ENCODE measurements at places on chromosomes 7 and 10.
A peak's percentile ranks its signal among the peaks of the same experiment; 100 is the strongest.

GRCh38 chr7:2042650-2043049 lies 190.1 kb downstream of the MAD1L1 start:
- peak; percentile 56 for DNase-seq

- DNase-seq = no peak
Observed at GRCh38 chr7:43537765-43538403, 45.0 kb upstream of the STK17A start.

- DNase-seq = no peak
Observed at GRCh38 chr10:43292755-43293676, 26.2 kb upstream of the RASGEF1A start.

GRCh38 chr10:90985321-90985933 lies 64.5 kb upstream of the ANKRD1 start:
- DNase-seq = no peak

- no peak for DNase-seq
Observed at GRCh38 chr7:140562926-140563481, 77.6 kb downstream of the DENND2A start.

DNA sequence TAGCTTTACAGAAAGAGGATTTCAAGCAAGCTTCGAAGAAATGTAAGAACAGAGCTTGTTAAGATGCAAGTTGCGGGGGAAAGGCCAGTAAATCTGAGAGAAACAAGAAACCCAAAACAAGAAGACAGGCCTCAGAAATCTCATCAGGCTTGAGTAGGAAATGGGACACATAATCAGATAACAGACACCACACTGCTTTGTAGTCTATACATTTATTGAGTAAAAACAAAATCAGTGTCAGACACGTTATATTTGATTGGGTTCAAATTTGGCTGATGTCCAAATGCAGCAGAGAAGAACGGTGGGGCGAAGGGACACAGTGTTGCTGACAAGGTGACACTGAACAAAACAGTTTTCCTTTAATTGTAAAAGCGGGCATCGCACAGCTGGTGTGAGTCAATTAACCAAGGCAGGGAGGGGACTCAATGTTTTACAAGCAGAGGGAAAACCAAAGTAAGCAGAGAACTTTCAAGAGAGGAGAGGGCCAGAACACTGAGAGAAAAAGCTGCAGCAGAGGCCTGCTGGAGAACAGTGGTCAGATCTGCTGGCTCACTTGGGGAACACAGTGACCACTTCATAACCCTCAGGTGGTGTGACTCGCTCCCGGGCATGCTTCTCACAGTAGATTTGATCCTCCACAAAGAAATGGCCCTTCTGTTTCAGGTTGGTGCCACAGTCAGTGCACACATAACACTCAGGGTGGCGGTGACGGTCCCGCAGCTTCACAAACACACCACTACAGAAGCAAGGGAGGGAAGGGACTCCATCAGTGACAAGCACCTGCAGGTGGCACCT lies 43.5 kb downstream of the ACSM6 start:
- DNase-seq = no peak

DNA sequence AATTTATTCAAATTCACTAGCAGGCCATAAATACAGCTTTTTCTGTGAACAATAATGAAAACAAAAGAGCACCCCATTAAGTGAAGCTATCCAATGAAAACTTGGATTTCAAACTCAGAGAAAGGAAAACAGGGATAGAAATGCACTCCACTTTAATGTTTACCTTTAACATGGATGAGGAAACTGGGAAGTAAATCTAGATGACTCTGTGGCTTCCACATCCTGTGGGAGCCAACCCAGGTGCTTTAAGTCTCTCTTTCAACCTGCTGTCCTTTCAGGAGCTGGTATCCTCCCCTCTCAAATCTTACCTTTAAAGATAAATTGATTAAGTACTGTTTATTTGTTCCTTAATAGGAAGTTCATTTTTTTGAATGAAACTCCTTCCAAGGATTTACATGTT lies 21.5 kb upstream of the SGMS1 start:
- DNase-seq = no peak

DNA sequence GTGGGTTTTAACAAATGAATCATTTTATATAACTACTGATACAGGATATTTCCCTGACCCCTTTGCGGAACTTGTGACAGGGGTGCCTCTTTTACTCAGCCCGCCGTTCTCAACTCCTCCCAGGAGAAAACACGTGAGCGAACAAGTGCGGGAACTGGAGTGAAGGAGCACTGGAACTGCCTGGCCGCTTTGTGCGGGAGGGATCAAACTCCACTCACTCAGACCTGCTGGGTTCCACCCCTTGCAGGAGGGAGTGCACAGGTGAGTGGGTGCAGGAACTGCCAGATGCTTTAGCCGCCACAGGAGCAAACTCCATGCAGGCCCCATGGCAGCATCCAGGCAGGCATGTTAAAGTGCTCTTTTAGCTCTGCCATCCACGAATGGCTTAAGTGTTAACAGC lies 513.4 kb upstream of the GRM3 start:
- no peak for DNase-seq

- no peak for DNase-seq
Observed at GRCh38 chr7:115462301-115463015, 540.6 kb downstream of the MDFIC start.

GRCh38 chr7:158256091-158256816 lies 331.4 kb downstream of the PTPRN2 start:
- DNase-seq = no peak

- DNase-seq = no peak
Observed at GRCh38 chr10:22648547-22648961, 65.8 kb downstream of the PIP4K2A start.

- no peak for DNase-seq
Observed at GRCh38 chr7:100185726-100186125, 8.0 kb downstream of the STAG3 start.

DNA sequence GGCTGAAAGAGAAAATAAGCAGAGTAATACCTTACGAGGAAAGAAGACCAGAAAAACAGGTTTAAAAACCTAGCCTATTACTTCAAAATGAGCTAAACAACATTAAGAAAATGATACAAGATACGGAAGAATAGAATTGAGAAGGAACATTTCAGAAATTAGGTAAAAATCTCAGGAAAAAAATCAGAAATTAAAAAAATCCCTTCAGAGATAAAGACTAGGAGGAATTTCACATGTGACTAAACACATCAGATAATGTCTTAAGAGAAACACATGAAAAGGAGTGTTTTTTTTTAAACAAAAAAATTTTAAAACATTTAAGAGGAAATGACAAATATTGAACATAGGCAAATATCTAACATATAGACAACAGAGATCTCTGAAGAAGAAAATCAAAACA lies 33.3 kb downstream of the TNPO3 start:
- no peak for DNase-seq

- DNase-seq = no peak
Observed at GRCh38 chr10:132166216-132166950, 20.4 kb upstream of the DPYSL4 start.

DNA sequence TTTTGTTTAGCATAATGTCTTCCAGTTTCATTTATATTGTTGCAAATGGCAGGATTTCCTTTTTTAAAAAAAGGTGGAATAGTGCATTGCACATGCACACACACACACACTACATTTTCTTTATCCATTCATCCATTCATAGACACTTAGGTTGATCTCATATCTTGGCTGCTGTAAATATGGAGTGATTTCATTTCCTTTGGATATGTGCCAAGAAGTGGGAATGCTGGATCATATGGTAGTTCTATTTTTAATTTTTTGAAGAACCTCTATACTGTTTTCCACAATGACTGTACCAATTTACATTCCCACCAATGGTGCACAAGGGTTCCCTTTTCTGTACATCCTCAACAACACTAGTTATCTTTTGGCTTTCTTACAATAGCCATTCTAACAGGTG lies 68.9 kb downstream of the EBLN1 start:
- DNase-seq = no peak

- no peak for DNase-seq
Observed at GRCh38 chr10:78170026-78170475, 136.4 kb downstream of the RPS24 start.

DNA sequence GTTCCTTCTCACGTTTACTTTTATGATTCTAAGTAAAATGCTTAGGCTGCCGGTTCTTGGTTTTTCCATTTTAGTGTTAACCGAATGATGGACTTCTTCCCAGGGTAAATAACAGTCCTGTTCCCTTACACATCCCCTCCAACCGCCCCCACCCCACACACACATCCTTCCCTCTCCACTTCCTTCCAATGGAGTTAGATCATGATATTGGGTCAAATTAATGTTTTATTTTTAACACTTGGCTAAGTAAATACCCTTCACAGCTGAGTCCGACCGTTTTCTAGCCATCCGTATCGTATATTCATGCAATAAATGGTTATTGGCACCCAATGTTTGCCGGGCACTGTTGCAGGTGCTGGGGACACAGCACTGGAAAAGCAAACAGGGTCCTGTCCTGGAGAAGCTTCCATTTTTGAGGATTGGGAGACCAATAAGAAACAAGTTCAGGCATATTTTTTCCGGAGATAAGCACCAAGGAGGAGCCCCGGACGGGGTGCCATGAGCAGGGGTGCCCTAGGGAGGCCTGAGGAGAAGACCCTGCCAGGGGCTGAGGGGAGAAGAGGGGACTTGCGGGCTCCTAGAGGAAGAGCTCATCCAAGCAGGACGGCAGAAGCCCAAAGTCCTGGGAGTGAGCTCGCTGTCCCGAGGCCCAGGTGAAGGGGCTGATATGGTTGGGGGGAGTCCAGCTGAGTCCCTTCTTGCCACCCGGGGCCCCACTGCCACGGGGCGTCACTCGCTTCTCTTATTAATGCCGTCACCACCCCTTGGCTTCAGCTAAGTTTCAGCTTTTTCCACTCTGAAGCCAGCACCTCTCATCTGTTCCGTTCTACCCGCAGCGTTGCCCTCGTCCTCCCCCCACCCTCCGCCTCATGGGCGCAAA lies 126.0 kb upstream of the RET start:
- no peak for DNase-seq
